ENCODE measurements at places on chromosomes 12 and 14.

GRCh38 chr12:69966409-69966808, 141.4 kb downstream of the MYRFL start:
- no peak overlapping the region for H3K27ac ChIP-seq
- no peaks in the 10 kb centered on the region for H3K4me1 ChIP-seq
- no peaks in the 10 kb centered on the region for H3K36me3 ChIP-seq
- no peak overlapping the region for H3K4me3 ChIP-seq
- H3K27me3 ChIP-seq: no peaks in the 10 kb centered on the region

DNA sequence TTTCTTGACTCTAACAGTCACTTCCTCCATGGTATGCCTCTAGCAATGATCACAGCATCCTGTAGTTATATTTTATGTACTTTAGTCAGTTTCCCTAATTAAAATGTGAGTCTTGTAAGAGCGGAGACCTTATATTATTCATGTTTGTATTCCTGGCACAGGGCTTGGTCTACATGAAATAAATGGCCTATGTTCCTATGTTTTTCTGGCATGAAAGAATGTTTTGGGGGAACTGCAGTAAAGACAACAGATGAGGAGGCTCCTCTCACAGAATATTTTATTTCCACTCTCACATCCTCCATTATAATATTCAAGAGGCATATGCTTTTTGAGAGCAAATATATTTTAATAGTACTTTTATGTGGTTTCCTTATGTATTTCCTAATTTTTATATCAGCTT, 429.8 kb upstream of the PDE3A start:
- H3K4me3 ChIP-seq: no peak overlapping the region
- no peaks in the 10 kb centered on the region for H3K27me3 ChIP-seq
- peaks cover 2% of the 10 kb centered on the region for H3K4me1 ChIP-seq
- DNase-seq: no peak
- H3K27ac ChIP-seq: no peak overlapping the region
- H3K36me3 ChIP-seq: no peaks in the 10 kb centered on the region

GRCh38 chr14:31255286-31255685, 47.7 kb upstream of the HECTD1 start:
- H3K27ac ChIP-seq: no peak overlapping the region
- no peak for DNase-seq
- H3K36me3 ChIP-seq: no peaks in the 10 kb centered on the region
- no peaks in the 10 kb centered on the region for H3K27me3 ChIP-seq
- no peaks in the 10 kb centered on the region for H3K4me1 ChIP-seq

DNA sequence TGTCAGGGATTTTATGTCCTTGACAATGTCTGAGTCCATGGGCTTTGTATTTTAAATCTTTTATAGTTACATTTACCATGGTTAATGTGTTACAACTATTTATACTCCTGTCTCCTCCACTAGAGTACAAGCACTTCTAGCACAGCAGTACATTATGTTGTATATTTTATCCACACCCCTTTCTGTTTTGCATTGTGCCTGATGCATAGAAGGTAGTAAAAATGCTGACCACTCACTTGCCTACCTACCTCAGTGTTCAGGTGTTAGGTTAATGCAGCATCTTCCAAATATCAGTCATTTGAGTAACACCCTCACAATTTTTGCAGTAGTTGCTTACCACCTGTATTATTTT, 31.1 kb upstream of the SLC38A2 start:
- no peaks in the 10 kb centered on the region for H3K27me3 ChIP-seq
- H3K4me3 ChIP-seq: no peak overlapping the region
- no peak for DNase-seq

DNA sequence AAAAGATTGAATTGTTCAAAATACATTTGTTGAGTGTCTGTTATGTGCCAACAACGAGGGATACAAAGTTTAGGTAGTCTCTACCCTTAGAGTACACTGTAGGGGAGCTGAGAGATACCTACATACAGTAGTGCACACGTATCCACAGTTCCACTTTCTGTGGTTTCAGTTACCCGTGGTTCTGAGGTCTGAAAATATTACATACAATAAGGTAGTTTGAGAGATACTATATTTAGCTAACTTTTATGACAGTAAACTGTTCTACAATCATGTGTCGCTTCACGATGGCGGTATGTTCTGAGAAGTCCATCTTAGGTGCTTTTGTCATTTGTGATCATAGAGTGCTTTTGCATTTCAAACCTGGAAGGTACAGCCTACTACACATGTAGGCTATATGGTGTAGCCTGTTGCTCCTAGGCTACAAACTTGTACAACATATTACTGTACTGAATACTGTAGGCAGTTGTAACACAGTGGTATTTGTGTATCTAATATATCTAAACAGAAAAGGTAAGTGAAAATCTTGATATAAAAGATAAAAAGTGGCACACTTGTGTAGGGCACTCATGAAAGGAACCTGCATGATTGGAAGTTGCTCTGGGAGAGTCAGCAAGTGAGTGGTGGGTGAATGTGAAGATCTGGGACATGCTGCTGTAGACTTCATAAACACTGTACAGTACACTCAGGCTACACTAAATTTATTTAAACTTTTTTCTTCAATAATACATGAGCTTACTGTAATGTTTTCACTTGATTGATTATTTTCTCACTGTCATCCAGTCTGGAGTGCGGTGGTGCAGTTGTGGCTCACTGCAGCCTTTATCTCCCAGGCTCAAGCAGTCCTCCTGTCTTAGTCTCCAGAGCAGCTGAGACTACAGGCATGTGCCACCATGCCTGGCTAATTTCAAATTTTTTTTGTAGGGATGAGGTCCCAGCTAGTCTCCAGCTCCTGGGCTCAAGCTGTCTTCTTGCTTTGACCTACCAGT, 4.0 kb downstream of the CPSF6 start:
- H3K36me3 ChIP-seq: peaks cover 2% of the 10 kb centered on the region
- DNase-seq: no peak
- H3K4me1 ChIP-seq: peaks cover 3% of the 10 kb centered on the region
- no peak overlapping the region for H3K4me3 ChIP-seq
- H3K27ac ChIP-seq: no peak overlapping the region

- H3K36me3 ChIP-seq: no peaks in the 10 kb centered on the region
- DNase-seq: no peak
- no peak overlapping the region for H3K4me3 ChIP-seq
- no peak overlapping the region for H3K27ac ChIP-seq
- no peaks in the 10 kb centered on the region for H3K4me1 ChIP-seq
Measured at GRCh38 chr12:45458238-45458637, 242.3 kb downstream of the ANO6 start.

GRCh38 chr12:116104167-116104767, 173.2 kb downstream of the MED13L start:
- H3K4me3 ChIP-seq: no peak overlapping the region
- no peaks in the 10 kb centered on the region for H3K27me3 ChIP-seq
- H3K4me1 ChIP-seq: no peaks in the 10 kb centered on the region
- DNase-seq: no peak
- H3K36me3 ChIP-seq: peaks cover 2% of the 10 kb centered on the region

GRCh38 chr12:91663310-91663709, 480.7 kb upstream of the DCN start:
- no peak for DNase-seq
- no peaks in the 10 kb centered on the region for H3K4me1 ChIP-seq
- H3K27ac ChIP-seq: no peak overlapping the region
- no peak overlapping the region for H3K4me3 ChIP-seq
- H3K36me3 ChIP-seq: no peaks in the 10 kb centered on the region

GRCh38 chr12:118120579-118121363, 15.2 kb upstream of the PEBP1 start:
- no peaks in the 10 kb centered on the region for H3K36me3 ChIP-seq
- H3K27ac ChIP-seq: no peak overlapping the region
- no peaks in the 10 kb centered on the region for H3K27me3 ChIP-seq
- no peak overlapping the region for H3K4me3 ChIP-seq
- H3K4me1 ChIP-seq: no peaks in the 10 kb centered on the region

DNA sequence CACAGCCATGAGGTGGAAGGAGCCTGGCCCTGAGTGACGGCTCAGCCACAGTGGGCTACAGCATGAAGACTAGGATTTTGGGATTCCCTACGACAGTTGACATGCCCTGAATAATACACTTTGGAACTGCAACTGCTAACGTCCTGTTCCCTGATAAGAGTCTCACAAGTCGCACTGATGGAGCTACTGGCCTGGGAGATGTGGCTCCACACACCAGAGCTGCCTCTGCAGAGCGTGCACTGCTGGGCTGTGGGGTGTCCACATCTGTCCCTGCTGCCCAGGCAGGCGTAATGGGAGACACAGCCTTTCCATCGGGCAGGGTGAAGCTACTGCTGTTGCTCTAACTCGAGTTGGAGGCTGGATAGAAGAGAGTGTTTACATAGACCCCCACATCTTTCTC, 42.7 kb upstream of the RASSF3 start:
- no peak overlapping the region for H3K27ac ChIP-seq
- peaks cover 4% of the 10 kb centered on the region for H3K4me1 ChIP-seq
- no peaks in the 10 kb centered on the region for H3K27me3 ChIP-seq
- H3K36me3 ChIP-seq: no peaks in the 10 kb centered on the region
- no peak for DNase-seq

- no peaks in the 10 kb centered on the region for H3K36me3 ChIP-seq
- no peak overlapping the region for H3K27ac ChIP-seq
- no peaks in the 10 kb centered on the region for H3K4me1 ChIP-seq
- no peak for DNase-seq
Measured at GRCh38 chr14:61076556-61076955, 95.5 kb downstream of the SLC38A6 start.

- H3K27me3 ChIP-seq: no peaks in the 10 kb centered on the region
- H3K4me1 ChIP-seq: peaks cover 2% of the 10 kb centered on the region
- no peak overlapping the region for H3K27ac ChIP-seq
- H3K4me3 ChIP-seq: no peak overlapping the region
- H3K36me3 ChIP-seq: no peaks in the 10 kb centered on the region
Measured at GRCh38 chr12:11580125-11580751, 69.2 kb upstream of the ETV6 start.

GRCh38 chr12:15726027-15726877, 62.9 kb downstream of the EPS8 start:
- no peaks in the 10 kb centered on the region for H3K27me3 ChIP-seq
- H3K4me3 ChIP-seq: no peak overlapping the region
- DNase-seq: no peak
- no peak overlapping the region for H3K27ac ChIP-seq

DNA sequence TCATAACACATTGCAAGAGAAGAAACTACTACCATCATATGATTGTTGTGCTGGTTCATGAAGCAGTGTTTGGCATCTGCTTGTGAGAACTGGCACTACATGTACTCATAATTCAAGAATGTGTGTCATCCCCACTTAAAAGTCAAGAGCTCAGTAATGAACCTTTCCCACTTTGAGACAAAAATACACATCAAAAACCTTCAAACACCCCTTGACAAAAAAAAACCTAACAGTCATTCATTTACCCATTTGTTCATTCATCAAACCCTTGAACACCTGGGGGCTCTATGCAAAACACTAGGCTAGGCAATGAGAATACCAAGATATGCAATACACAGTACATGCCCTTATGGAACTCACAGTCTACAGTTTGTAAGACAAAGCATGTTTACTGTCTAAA, 40.0 kb downstream of the KIF21A start:
- H3K36me3 ChIP-seq: no peaks in the 10 kb centered on the region
- DNase-seq: peak; percentile 77
- no peaks in the 10 kb centered on the region for H3K4me1 ChIP-seq
- H3K27ac ChIP-seq: no peak overlapping the region
- no peaks in the 10 kb centered on the region for H3K27me3 ChIP-seq
- no peak overlapping the region for H3K4me3 ChIP-seq

DNA sequence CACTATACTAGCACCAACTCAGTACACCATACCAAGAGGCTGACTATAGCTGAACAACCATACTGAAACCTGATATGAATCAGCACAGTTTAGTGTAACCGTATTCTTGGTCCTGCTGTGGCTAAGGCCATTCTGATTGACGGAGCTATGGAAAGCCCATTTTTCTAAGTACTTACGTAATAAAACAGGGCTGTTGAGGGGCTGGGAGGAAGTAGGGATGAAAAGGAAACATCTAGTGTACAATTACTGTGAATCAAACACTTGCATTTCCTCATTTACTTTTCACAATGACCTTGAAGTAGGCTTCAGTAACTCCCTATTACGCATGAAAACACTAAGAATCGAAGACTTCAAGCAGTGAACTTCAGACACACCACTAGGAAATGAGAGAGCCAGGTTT, 198.2 kb downstream of the BTG1 start:
- peak; percentile 13 for DNase-seq
- H3K36me3 ChIP-seq: no peaks in the 10 kb centered on the region
- no peak overlapping the region for H3K27ac ChIP-seq

- no peak for DNase-seq
- H3K27ac ChIP-seq: no peak overlapping the region
- no peak overlapping the region for H3K4me3 ChIP-seq
- H3K36me3 ChIP-seq: no peaks in the 10 kb centered on the region
Measured at GRCh38 chr12:113397497-113398197, 6.0 kb downstream of the SDS start.

DNA sequence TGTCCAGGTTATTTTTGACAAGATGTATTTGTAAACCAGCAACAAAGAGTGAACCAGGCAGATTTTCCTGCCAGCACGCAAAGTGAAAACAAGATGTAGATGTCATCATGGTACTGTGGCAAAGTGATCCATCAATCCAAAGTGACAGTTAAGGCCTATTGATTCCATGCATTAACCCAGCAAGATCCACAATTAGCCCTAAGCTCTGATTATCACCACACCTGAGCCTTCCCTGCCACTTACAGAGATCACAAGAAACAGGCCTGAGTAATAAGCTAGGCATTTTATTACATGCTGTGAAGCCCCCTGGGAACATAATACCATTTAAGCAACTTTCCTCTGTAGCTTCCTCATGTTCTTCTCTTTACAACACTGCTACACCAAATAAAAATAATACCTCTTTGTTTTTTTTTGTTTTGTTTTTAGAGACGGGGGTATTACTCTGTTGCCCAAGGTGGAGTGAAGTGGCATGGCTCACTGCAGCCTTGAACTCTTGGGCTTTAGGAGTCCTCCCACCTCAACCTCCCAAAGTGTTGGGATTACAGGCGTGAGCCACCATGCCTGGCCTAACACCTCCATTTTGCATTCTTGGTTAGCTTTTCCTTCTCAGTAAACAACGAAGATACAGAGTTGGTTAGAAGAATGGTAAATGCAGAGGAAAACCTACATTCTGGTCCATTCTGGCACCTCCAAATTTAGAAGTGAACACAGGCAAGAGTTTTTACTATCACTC, 85.5 kb downstream of the STON2 start:
- H3K4me1 ChIP-seq: peaks cover 9% of the 10 kb centered on the region
- H3K4me3 ChIP-seq: no peak overlapping the region
- H3K27ac ChIP-seq: no peak overlapping the region

- no peak for DNase-seq
- no peaks in the 10 kb centered on the region for H3K36me3 ChIP-seq
- no peaks in the 10 kb centered on the region for H3K4me1 ChIP-seq
- H3K27ac ChIP-seq: no peak overlapping the region
Measured at GRCh38 chr12:76746516-76746915, 17.4 kb upstream of the ZDHHC17 start.

DNA sequence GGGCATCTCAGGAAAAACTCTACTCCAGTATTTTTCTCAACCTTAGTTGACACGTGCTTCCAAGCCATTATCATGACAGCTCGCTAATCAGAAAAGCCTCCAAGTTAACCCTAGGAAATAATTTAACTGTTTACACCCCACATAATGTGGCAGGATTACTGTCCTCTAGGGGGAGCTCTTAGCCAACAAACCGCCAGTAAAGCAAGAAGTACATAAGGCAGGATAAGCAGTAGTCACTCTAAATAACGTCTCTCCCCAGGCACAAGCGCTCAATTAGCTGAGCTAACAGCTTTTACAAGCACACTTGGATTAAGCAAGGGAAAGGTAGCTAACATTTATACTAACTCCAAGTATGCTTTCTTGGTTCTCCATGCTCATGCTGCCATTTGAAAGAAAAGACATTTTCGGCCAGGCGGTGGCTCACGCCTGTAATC, 22.8 kb downstream of the APOBEC1 start:
- H3K4me1 ChIP-seq: peaks cover 1% of the 10 kb centered on the region
- DNase-seq: peak; percentile 16
- H3K36me3 ChIP-seq: no peaks in the 10 kb centered on the region
- no peaks in the 10 kb centered on the region for H3K27me3 ChIP-seq
- no peak overlapping the region for H3K4me3 ChIP-seq
- H3K27ac ChIP-seq: no peak overlapping the region

Data from trophoblast cell (in vitro differentiated cells and primary cell).